ENCODE measurements at places on chromosomes 4 and X. TPM values are rescaled to one million over a fixed set of nuclear protein-coding genes. Genes with fewer than 3 reads are reported as not detected.

The SGMS2 gene
- total RNA-seq, result not detected

The ABLIM2 gene
- 5.2 TPM for total RNA-seq

The CSAG2 gene
- not detected for total RNA-seq

- no peaks in the 10 kb centered on the region for H3K36me3 ChIP-seq
- DNase-seq, result no peak
- H3K4me1 ChIP-seq, result no peaks in the 10 kb centered on the region
- H3K4me3 ChIP-seq, result no peak overlapping the region
Measured at GRCh38 chr4:52103319-52103718, 52.2 kb downstream of the SPATA18 start.

GRCh38 chrX:23855569-23855968 is 52.2 kb downstream of the APOO start:
- H3K27me3 ChIP-seq, result no peaks in the 10 kb centered on the region
- peaks cover 4% of the 10 kb centered on the region for H3K36me3 ChIP-seq
- no peak overlapping the region for H3K4me3 ChIP-seq
- DNase-seq, result no peak
- H3K4me1 ChIP-seq, result no peaks in the 10 kb centered on the region

DNA sequence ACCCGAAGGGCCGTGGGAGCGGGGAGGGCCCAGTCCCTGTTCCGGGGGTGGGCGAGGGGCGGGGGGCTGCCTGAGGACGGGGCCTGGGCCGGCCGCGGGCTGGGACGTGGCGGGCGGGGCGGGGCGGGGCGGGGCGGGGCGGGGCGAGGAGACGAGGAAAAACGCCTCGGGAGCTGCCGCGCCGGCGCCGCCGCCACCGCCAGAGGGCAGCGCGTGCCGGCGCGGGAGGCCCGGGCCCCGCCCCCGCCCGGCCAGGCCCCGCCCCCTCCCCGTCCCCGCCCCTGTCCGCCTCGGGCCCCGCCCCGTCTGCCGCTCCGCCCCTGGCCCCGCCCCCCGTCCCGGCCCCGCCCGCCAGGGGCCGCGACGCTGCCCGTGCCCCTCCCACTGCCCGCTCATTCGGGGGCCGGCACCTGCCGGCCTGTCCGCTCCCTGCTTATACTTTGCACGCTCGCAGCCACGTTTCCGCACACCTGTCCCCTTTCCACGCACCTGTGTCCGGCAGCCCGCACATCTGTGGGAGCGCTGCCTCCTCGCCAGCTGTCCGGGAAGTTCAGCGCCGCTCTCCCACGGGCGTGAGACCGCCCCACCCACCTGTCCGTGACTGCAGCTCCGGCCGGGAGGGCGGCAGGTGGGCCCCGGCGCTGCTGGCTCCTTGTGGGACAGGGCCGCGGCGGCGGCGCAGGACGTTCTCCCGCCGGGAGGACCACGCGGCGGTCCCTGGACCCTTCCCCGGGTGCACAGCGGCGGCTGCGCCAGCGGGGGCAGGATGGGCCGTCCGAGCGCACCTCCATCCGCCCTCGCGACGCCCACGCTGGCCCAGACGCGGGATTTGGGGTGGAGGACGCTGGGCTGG is 1.7 kb upstream of the FGFRL1 start:
- no peak overlapping the region for H3K27ac ChIP-seq
- H3K27me3 ChIP-seq, result peaks cover 23% of the 10 kb centered on the region
- H3K4me3 ChIP-seq, result peak overlapping the region; percentile 86
- H3K4me1 ChIP-seq, result peaks cover 15% of the 10 kb centered on the region
- peak; percentile 78 for DNase-seq

The ZNF157 gene
- total RNA-seq, result 1.2 TPM

DNA sequence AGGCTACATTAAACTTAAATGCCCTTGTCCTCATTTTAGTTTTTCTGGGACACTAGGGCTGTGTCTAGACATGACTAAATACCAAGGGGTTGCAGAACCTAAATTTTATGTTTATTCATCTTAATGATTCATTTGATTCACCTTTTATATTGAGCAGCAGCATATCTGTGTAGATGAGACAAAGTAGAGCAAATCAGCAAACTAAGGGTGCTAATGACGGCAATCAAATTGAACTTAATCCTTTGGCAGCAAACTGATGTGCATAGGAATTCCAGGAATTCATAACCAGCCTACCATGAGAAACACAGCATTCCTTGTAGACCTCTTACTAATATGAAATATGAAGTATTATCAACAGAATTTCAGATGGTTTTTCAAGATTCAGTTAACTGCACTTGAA is 25.1 kb downstream of the EPHA5 start:
- H3K36me3 ChIP-seq, result no peaks in the 10 kb centered on the region
- no peak for DNase-seq
- no peak overlapping the region for H3K27ac ChIP-seq
- no peaks in the 10 kb centered on the region for H3K4me1 ChIP-seq
- H3K27me3 ChIP-seq, result no peaks in the 10 kb centered on the region

The FRMPD4 gene
- total RNA-seq, result not detected

The ODAPH gene
- total RNA-seq, result not detected

The TEX11 gene
- not detected for total RNA-seq

DNA sequence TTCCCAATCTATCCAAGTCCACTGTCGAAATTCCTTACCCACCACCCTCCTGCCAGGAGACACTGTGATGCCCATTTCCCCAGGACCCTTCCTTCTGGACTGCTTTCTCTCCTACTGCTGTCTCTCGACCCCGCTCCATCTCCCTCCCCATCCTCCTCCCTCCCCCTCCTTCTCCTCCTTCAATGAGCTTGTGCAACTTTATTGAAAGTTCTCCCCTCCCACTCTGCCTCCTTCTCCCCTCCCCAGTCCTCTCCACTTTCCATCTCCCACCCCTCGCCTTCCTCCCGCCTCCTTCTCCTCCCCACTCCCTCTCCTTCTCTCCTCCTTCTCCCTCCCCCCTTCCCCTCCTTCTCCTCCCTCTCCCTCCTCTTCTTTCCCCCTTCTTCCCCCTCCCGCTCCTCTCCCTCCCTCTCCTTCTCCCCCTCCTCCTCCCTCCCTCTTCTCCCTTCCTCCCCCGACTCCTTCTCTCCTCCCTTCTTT is 116.6 kb upstream of the FAT1 start:
- no peaks in the 10 kb centered on the region for H3K4me1 ChIP-seq
- H3K36me3 ChIP-seq, result no peaks in the 10 kb centered on the region
- no peak overlapping the region for H3K4me3 ChIP-seq
- no peak overlapping the region for H3K27ac ChIP-seq
- no peaks in the 10 kb centered on the region for H3K27me3 ChIP-seq
- no peak for DNase-seq

DNA sequence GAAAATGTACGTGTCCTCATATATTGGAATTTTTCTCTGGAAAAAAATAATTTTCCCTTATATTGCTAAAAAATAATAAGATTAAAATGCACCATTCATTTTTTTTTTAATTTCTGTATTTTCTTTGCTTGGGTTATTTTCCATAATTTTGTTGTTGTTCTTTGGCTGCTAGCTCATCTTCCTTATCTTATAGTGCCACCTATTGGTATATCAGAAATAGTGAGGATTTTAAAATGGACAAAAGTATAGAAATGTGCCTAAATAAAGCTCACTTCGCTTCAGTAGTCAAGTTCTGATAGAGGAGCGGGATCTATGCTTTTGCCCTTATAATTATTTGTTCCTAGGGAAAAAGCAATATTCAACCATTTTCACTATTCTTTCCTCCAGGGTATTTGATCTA is 134.8 kb downstream of the NAP1L3 start:
- H3K27ac ChIP-seq, result no peak overlapping the region
- no peaks in the 10 kb centered on the region for H3K4me1 ChIP-seq
- no peaks in the 10 kb centered on the region for H3K27me3 ChIP-seq
- no peak overlapping the region for H3K4me3 ChIP-seq

- no peak for DNase-seq
- no peaks in the 10 kb centered on the region for H3K4me1 ChIP-seq
- H3K36me3 ChIP-seq, result no peaks in the 10 kb centered on the region
- H3K27ac ChIP-seq, result no peak overlapping the region
- no peak overlapping the region for H3K4me3 ChIP-seq
Measured at GRCh38 chr4:32140636-32141035, 1420.5 kb downstream of the PCDH7 start.

The MAGEC2 gene
- total RNA-seq, result not detected

- no peaks in the 10 kb centered on the region for H3K4me1 ChIP-seq
- no peaks in the 10 kb centered on the region for H3K36me3 ChIP-seq
- H3K27me3 ChIP-seq, result peaks cover 1% of the 10 kb centered on the region
Measured at GRCh38 chr4:177263818-177264217, 45.9 kb upstream of the NEIL3 start.

- no peak for DNase-seq
- no peak overlapping the region for H3K4me3 ChIP-seq
- no peaks in the 10 kb centered on the region for H3K36me3 ChIP-seq
- H3K27me3 ChIP-seq, result no peaks in the 10 kb centered on the region
- H3K27ac ChIP-seq, result no peak overlapping the region
- no peaks in the 10 kb centered on the region for H3K4me1 ChIP-seq
Measured at GRCh38 chr4:100466501-100466900, 51.3 kb downstream of the EMCN start.

GRCh38 chr4:144202081-144202480 is 61.6 kb upstream of the GYPA start:
- H3K27me3 ChIP-seq, result peaks cover 3% of the 10 kb centered on the region
- no peak overlapping the region for H3K4me3 ChIP-seq
- H3K4me1 ChIP-seq, result no peaks in the 10 kb centered on the region
- no peaks in the 10 kb centered on the region for H3K36me3 ChIP-seq
- no peak for DNase-seq

DNA sequence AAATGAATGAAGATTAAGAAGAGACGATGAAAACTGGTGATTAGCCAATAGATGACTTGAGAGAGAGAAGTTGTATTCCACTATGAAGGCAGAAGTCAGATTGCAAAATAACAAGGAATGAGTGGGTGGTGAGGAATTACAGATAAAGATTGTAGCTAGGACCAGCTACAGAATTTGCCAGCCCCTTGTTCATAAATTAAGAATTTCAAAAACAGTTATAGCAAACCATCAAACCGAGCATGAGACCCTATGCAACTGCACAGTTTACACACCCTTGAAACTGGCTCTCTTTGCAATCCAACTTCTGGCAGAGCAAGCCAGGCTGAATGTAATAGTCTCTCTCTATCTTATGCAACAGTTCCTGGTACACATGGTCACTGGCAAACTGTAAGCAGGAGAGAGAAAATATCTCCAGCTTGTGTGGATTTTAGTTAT is 35.2 kb downstream of the STAP1 start:
- peaks cover 27% of the 10 kb centered on the region for H3K4me1 ChIP-seq
- H3K36me3 ChIP-seq, result peaks cover 91% of the 10 kb centered on the region
- H3K4me3 ChIP-seq, result no peak overlapping the region
- H3K27ac ChIP-seq, result peak overlapping the region; percentile 3
- no peaks in the 10 kb centered on the region for H3K27me3 ChIP-seq

The MAGEA8 gene
- not detected for total RNA-seq

The ZFP42 gene
- not detected for total RNA-seq

The IL2RG gene
- total RNA-seq, result 264 TPM

The FSTL5 gene
- not detected for total RNA-seq

DNA sequence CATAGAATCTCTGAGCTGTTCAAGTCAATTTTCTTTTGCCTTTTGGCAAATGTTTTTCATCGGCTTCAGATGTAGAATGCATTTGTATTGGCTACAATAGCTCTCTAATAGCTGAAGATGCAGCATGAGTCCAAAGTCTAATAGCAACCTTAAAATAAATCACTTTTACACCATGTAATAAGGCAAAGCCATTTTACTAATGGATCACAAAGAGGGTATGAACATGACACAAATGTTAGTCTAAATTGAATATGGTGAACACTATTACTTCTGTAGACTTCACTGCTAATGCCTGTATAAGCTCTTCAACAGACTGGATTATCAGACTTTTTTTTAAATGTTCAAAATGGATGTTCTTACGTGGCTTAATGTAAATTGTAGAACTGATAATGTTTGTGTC is 645.3 kb downstream of the TLL1 start:
- H3K4me1 ChIP-seq, result no peaks in the 10 kb centered on the region
- no peaks in the 10 kb centered on the region for H3K27me3 ChIP-seq
- H3K36me3 ChIP-seq, result no peaks in the 10 kb centered on the region

The KIAA1210 gene
- not detected for total RNA-seq

- H3K27me3 ChIP-seq, result no peaks in the 10 kb centered on the region
- H3K27ac ChIP-seq, result peak overlapping the region; percentile 80
- H3K4me3 ChIP-seq, result peak overlapping the region; percentile 84
- H3K36me3 ChIP-seq, result peaks cover 7% of the 10 kb centered on the region
Measured at GRCh38 chr4:6987588-6987961, 55.6 kb upstream of the TADA2B start.

- peaks cover 2% of the 10 kb centered on the region for H3K36me3 ChIP-seq
- H3K4me3 ChIP-seq, result peak overlapping the region; percentile 32
- H3K4me1 ChIP-seq, result peaks cover 26% of the 10 kb centered on the region
Measured at GRCh38 chrX:49192722-49193328, 6.7 kb upstream of the PRICKLE3 start.

DNA sequence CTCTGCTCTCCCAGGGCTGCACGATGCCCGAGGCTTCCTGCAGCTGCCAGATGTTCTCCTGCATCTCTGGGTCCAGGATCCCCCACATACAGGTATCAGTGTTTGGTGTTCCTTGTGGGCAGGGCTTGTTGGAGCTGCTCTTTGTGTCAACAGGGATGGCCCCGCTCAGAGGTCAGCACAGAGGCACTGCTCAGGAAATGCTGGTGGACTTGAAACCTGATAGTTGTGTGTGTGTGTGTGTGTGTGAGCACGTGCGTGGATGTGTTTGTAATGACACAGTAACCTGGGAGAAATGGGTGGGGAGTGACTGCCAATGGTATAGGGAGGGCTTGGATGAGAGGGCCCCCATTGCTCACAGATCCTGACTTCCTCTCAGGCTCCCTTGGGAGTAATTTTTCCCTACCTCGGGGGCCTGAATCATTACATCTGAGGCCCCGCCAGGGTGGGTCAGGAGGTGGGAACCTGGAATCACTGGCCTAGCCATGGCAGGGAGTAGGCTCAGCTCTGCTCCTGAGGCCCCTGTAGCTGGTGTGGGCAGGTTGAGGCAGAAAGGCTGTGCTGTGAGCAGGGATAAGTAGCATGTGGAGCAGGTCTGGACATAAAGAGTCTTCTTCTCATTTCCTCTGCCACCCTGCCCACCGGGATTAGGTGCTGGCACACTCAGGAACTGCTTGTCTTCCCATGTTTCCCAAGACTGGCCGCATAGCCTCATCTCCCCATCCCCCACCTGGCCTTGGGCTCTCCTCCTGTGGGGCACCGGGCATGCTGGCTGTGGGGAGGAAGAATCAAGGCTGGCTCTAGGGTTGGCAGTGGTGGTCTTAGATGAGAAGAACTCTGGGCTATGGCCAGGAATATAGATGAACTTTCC is 2.5 kb upstream of the EFNB1 start:
- no peak for DNase-seq
- H3K4me3 ChIP-seq, result no peak overlapping the region
- H3K4me1 ChIP-seq, result peaks cover 9% of the 10 kb centered on the region
- no peaks in the 10 kb centered on the region for H3K27me3 ChIP-seq

All from activated B cell treated with CpG ODN at 0.5 μM for 24 hours (primary cell).